Common myeloid progenitor, CD34-positive (primary cell): ENCODE measurements at places on chromosomes 3 and 15.

- peak; percentile 82 for DNase-seq
These were observed 8.1 kb upstream of the ADAMTS17 start for GRCh38 chr15:100349696-100350433.

DNA sequence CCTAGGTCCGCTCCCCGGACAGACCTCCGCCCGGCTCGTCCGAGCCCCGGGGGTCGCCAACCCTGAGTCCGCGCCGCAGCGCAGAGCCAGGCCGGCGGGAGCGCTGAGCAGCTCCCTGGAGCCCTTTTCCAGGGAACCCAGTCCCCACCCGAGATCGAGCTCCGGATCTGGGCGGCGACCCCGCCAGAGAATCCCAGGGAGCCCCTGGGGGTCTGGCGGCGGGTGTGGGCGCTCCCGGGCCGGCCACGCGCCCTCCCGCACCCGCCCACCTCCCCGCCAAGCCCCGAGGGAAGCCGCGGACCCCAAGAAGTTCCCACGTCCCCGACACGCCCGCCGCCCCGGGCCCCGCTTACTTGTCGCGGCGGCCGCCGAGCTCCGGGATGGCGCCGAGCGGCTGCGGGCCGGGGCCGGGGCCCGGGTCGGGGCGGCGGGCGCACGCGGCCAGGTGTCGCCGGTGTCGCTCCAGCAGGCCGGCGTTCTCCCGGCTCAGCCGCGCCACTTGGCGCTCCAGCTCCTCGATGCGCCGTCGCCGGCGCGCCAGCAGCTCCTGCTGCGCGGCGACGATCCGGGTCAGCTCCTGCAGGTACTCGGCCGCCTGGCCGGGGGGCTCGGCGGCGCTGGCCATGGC lies 137.7 kb downstream of the NUP210 start:
- DNase-seq = peak; percentile 23

- peak; percentile 28 for DNase-seq
These were observed 43.5 kb upstream of the RAF1 start for GRCh38 chr3:12707449-12707848.

GRCh38 chr3:109057056-109057455 lies 60.9 kb downstream of the MORC1 start:
- peak; percentile 26 for DNase-seq

DNA sequence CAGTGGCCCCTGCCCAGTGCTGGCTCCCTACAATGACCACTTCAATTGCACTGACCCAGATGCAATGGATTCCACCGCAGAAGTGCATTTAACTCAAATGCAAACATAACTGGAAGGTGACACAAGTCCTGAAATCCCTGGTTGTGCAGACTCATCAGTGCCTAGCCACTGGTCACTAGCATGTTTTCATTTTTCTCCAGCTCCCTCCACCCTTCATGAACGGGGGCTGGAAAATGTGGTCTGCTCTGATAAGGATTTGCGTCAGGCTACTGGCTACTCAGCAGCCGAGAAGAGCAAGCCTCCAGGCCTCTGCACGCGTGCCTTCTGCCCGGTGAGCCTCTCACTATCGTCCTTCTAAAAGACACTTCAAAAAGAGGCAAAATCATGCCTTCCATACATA lies 27.4 kb upstream of the FURIN start:
- peak; percentile 81 for DNase-seq

GRCh38 chr15:45948181-45948621 lies 313.4 kb downstream of the SQOR start:
- no peak for DNase-seq

- DNase-seq = no peak
These were observed 14.4 kb downstream of the SNAPC5 start for GRCh38 chr15:66483131-66483566.

GRCh38 chr3:158098834-158099424 lies 7.3 kb downstream of the SHOX2 start:
- DNase-seq = no peak

DNA sequence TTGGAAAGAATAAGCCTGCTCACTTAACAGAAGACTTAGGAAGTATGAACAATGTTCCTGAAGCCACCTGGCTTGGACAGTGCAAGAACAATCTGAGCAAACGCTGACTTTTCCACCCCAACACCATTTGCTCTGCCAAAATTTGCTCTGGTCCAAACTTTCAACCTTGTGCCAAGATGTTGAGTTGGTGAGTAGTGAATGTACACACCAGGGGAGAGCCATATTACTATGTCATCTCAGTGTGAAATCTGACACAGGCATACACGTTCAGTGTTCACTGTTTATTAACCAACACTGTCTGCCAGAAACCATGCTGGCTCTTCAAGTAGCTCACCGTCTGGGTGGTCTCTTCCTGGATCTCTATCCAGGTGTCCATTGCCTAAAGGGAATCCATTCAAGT lies 152.9 kb upstream of the LPP start:
- DNase-seq = no peak

DNA sequence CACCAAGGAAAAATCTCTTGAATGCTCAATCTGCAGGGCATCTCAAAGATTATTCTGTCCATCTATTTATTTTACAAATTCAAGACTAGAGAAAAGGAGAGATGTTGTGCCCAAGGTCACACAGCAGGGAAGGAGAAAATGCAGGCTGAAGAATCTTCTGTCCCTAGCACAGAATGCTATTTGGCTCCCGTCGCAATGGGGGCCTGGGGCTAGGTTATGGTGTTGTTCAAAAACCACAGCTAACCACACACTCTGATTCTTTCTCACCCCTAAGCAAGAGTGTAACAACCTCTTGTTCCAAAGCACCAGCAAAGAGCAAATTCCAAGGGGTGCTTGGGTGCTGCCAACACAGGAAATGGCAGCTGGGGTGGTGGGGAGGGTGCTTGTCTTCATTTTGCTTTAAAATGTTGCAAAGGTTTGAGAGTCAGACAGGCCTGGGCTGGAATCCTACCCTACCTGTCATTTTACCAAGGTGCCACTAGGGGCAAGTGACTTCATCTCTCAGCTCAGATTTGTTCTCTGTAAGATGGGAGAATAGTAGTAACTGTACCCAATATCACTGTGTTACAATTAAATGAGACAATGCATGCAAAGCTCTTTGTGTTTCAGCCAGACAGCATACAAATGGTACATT lies 112.5 kb downstream of the ADAMTS9 start:
- DNase-seq = no peak

GRCh38 chr3:131735116-131735515 lies 232.3 kb upstream of the MRPL3 start:
- DNase-seq = no peak

DNA sequence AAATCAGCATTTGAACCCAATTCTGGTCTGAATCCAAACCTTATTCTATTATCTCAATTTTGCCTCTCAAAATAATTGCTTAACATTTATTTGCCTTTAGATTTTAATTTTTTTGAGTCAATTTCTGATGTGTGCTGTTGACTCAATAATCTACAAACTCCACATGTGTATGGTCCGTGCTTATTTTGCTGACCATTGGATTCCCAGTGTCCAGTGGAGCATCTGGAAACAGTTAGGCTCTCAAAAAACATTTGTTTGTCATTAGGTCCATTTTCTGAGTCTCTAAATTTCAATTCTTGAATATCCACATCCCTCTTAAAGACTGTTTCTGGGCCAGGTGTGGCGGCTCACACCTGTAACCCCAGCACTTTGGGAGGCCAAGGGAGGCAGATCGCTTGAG lies 19.2 kb upstream of the MYZAP start:
- no peak for DNase-seq

GRCh38 chr3:158347966-158348365 lies 223.0 kb upstream of the MLF1 start:
- DNase-seq = no peak

DNA sequence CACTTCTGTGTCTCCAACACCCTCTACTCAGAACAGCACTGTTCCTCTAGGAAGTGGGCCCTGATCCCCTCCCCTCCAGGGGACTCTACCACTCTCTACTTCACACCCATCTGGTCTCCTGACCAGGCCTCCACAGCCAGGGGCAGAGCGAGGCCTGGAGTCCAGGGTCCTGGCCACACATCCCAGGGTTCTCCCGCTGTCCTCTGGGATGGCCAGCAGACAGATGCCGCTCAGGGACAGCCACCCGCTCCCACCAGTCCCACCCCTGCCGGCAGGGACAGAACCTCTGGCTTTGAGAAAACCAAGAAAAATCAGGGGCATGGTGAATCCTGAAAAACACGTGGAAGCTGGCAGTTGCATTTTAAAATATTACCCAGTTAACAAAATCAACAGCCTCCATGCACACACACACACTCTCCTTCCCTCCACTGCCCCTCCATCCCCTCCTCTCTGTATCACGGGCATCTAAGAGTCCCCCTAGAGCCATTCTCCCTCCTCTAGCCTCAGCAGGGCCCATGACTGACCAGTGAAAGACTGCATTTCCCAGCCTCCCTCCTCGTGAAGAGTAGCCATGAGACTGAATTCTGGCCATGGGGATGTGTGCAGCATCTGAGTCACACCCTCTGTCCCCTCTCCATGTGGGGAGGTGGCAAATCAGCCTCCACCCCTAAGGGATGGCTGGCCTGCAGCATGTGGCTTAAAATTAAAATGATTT lies 32.1 kb upstream of the IQSEC1 start:
- DNase-seq = no peak

DNA sequence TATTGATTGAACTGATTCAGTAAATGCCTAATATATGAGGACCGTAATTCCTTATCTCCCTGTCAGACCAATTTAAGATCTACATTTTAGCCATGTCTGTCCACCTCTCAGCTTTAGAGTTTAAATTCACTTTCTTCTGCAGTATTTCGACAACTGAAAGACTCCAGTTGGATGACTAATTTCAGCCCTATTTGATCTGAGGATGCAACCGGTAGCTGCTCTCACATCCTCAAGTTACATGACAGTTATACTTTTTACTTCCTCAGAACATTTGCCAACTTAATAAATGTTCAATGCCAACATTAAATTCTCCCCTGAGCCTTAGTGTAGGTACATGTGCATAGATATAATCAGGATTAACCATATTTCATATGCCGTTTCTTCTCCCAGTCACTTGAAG lies 2.5 kb upstream of the HHLA2 start:
- DNase-seq = peak; percentile 63

DNA sequence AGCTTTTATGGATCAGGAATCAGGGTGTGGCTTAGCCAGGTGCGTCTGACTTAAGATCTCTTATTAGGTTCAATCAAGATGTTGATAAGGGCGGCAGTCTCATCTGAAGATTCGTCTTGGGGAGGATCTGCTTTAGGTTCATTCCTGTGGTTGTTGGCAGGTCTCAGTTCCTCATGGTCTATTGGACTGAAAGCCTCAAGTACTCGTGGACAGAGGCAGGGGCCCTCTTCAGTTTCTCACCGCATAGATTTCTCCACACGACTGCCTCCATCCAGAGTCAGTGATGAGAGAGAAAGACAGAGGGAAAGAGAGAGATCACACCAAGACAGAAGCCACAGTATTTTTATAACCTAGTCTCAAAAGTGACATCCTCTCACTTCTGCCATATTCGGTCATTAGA lies 9.4 kb downstream of the MEX3B start:
- DNase-seq = no peak
